Caudate nucleus (tissue), 63 donors: ENCODE measurements at places on chromosomes 11 and 22.

DNA sequence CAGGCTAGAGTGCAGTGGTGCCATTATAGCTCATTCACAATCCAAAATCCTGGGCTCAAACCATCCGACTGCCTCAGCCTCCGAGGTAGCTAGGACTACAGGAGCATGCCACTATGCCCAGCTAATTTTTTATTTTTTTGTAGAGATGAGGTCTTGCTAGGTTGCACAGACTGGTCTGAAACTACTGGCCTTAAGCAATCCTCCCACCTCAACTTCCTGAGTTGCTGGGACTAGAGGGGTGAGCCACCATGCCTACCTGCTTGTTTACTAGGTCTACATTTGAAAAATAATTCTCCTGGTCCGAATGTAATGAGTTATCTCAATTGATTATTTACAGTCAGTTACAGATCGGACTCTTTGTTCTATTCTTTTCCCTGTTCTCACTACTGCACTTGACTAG is 22.0 kb downstream of the TAF1D start:
- DNase-seq, result no peak

- no peak for DNase-seq
These were observed 56.3 kb upstream of the SLC5A12 start for GRCh38 chr11:26778000-26778757.

DNA sequence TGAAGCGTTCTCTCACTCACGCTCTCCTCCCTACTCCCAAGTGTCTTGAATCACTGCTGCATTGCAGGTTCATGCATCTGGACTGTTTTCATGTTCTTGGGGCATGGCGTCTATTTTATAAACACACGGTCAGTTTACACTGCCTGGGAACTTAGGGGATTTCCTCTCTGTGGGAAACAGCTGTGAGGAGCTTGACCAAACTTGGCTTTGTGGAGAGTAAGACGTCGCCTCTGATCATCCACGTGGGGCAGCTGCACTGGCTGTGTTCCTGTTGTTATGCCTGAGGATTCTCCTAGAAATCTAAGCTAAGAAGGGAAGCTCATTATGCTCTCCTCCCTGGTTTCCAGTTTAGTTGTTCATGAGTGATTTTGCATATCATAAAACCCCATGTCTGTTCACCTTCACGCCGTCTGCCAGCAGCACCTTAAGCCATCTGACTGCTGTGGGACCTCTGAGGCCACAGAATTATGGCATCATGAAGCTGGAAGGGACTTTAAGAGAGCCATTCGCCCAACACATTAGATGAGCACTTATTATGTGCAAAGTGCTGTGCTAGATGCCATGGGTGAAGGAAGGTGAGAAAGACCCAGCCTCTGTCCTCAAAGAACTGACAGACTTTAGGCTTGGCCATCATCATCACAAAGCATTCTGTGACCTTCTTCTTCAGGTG is 38.8 kb upstream of the POU2AF1 start:
- DNase-seq, result no peak

- DNase-seq, result no peak
These were observed 49.7 kb downstream of the RPL27A start for GRCh38 chr11:8732324-8732670.

DNA sequence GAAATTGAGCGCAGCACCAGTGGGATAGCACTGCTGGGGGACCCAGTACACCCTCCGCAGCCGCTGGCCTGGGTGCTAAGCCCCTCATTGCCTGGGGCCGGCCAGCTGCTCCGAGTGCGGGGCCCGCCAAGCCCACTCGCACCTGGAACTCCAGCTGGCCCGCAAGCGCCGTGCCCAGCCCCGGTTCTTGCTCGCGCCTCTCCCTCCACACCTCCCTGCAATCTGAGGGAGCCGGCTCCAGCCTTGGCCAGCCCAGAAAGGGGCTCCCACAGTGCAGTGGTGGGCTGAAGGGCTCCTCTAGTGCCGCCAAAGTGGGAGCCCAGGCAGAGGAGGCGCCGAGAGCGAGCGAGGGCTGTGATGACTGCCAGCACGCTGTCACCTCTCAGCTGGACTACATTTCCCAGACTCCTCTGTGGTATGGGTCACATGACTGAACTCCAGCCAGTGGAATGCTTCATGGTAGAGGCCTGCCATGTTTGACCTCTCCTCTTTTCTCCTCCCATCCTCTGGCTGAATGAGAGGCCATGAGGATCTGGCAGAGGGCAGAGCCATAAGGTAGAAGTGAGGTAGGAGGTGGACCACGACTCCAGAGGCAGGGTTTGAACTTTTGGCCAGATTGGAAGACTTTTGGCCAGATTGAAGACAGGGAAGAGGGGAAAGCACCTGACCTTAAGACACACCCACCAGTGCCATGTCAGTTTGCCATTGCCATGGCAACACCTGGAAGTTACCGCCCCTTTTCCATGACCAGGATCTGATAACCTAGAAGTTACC is 6.2 kb downstream of the MRGPRD start:
- no peak for DNase-seq

DNA sequence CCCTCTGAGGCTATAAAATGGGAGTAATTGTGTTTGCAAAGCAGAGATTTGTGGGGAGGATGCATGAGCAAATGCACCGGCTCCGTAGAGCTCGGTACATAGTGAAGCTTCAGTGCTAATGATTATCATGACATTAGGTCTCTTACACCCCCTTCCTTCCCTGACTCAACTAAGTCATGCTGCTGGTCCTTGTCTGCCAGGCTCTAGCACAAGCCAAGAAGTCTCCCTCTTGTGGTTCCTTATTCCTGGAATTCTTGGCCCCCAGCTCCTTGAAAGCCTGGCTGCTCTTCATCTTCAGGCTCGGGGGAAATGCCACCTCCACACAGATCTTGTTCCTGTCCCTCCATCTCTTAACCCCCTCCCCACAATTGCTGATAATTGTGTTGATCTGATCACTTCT is 45.7 kb upstream of the SYT13 start:
- no peak for DNase-seq

DNA sequence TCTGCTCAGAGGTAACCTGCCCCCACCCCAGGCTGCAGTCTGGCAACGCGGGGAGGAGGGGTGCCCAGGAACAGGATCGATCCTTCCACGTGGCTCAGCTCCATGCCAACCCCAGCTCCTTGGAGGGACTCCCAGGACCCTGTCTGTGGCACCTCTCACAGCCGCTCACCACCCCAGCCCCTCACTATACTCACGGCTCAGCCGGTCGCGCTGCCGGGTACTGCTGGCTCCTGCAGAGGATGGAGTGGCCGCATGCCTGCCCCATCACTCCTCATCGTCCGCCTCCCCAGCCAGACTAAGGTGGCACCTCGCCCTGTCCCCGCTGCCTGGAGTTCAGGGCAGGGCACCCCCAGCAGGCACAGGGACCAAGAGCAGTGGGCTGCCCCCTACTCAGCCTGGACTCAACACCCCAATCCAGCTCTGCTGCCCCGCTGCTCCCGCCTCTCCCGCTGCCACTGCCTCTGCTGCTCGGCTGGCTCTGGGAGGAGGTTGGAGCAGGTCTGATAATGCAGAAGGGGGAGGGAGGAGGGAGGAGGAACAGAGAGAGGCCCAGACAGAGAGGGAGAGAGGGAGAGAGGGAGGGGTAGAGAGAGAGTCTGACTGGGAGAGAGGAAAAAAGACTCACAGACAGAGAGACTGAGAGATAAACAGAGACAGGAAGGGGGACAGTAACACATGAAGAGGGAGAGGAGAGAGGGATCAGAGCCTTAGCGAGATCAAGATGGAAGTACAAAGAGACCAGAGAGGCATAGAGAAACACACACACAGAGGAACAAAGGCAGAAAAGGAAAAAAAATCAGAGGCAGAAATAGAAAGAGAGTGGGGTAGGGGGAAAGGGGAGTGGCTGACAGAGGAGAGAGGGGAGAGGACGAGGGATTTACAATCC is at the start of gene PDE2A:
PDE2A (minus strand) TSS at position 480 of the 886 bp plus-strand sequence; CDS start at position 265, 215 bp downstream.
- peak; percentile 81 for DNase-seq

DNA sequence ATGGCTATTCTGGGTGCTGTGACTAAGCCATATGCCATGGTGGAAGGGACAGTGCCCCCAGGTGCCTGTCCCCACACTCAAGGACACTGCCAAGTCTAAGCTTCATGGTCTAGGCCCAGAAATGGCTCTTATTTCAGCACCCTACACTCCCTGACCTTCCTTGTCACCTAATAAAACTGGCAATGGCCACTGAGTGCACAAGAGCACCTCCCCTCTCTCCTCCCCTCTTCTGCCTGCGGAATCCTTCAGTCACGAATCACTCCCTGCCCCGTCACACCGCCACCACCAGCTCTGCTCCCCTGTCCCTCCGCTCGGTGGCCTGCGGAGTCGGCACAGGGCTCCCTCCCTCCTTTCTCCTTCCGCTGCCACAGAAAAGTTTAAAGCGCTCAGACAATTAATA is 19.0 kb upstream of the LMO1 start:
- DNase-seq, result no peak

DNA sequence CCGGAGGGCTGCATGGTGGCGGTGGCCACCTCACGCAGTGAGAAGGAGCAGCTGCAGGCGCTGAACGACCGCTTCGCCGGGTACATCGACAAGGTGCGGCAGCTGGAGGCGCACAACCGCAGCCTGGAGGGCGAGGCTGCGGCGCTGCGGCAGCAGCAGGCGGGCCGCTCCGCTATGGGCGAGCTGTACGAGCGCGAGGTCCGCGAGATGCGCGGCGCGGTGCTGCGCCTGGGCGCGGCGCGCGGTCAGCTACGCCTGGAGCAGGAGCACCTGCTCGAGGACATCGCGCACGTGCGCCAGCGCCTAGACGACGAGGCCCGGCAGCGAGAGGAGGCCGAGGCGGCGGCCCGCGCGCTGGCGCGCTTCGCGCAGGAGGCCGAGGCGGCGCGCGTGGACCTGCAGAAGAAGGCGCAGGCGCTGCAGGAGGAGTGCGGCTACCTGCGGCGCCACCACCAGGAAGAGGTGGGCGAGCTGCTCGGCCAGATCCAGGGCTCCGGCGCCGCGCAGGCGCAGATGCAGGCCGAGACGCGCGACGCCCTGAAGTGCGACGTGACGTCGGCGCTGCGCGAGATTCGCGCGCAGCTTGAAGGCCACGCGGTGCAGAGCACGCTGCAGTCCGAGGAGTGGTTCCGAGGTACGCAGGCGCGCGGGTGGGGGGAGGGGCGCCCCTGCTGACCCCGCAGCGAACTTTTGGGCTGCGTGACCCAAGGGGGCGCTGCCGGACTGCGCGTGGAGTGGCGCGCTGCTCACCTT is 670 bp downstream of the NEFH start:
- peak; percentile 37 for DNase-seq

GRCh38 chr11:70668204-70669202 is 270.2 kb downstream of the CTTN start:
- DNase-seq, result no peak

GRCh38 chr11:65649656-65650546 is 12.0 kb downstream of the SIPA1 start:
- DNase-seq, result no peak

DNA sequence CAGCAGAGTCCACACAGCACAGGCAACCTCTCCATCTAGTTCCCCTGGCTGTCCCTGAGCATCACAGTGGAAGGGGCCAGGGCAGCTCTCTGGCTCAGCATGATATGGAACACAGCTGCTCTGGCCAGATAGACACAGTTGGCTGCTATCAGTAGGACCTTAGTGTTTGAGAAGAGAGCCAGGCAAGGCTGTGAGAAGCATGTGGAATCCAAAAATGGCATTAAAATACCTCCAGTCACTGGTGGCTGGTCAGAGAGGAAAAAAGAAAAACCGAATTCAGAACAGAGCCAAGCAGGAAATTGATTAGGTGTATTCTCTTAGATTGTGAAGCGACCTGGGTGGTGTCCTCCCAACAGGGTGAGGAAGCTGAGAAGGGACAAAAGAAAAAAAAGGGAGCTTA is 27.9 kb downstream of the SERPINH1 start:
- DNase-seq, result no peak

DNA sequence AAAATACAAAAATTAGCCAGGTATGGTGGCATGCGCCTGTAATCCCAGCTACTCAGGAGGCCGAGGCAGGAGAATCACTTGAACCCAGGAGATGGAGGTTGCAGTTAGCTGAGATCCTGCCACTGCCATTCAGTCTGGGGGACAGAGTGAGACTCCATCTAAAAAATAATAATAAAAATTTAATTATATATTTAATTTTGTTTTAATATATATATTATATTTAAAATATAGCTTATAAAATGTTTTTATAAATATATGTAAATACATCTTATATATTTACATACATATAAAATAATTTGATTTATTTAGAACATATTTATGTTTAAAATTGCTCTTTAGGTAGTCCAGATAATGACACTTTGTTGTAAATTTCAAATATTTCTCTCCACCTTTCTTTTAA is 82.9 kb downstream of the SPON1 start:
- DNase-seq, result no peak

GRCh38 chr22:38941488-38941987 is 15.9 kb upstream of the APOBEC3A start:
- DNase-seq, result no peak

GRCh38 chr11:31649129-31649966 is 139.8 kb downstream of the ELP4 start:
- DNase-seq, result no peak

DNA sequence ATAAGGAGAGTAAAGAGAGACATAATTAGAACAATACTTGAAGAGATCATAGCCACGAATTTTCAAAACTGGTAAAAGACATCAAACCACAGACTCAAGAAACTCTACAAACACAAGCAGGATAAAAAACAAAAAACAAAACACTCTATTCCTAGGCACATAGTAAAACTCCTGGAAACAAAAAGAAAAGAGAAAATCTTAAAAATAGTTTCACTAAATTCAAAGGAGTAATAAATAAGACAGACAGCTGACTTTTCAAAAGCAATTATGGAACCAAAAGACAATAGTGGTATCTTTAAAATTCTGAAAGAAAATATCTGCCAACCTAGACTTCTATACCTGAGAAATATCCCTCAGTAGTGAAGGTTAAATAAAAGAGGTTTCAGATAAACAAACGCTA is 9.2 kb upstream of the NARS2 start:
- DNase-seq, result no peak

- no peak for DNase-seq
These were observed 709.7 kb upstream of the LRRC4C start for GRCh38 chr11:42169191-42169590.

DNA sequence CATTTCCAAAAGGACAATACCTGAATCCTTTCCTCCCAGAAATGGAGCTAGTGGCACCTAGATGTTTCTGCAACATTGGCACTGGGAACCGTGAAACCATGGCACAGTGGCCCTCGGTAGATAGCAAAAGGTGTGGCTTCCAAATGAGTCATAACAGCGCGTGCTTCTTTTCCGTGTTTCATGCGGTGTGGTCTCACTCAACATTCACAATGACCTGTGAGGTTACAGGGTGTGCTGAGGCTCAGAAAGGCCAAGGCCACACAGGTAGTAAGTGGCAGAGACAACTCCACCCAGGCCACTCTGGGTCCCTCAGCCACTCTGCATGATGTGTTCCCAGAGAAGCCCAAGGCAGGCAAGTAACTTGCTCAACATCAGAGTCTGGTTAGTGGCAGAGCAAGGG is 67.4 kb downstream of the TP53I11 start:
- no peak for DNase-seq

GRCh38 chr11:115222218-115222862 is 281.9 kb downstream of the CADM1 start:
- DNase-seq, result no peak

GRCh38 chr22:22948651-22949571 is 61.3 kb downstream of the IGLL5 start:
- no peak for DNase-seq

DNA sequence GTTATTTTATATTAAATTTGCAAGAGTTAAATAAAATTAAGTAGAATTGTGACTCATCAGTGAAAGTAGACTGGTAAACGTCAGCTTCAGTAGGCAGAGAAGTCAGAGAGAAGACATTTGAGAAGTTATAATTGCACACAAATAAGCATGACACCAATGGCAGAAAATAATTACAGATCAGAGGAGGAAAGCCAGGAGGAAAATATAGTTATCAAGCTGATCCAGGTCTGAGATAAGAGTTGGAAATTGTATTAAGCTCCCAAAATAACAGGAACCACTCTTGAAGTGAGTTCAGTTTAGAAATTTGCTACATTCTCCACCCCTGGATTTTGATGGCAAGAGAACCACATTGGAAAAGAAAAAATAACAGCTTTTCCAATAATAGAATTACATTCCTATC is 533.8 kb upstream of the CHORDC1 start:
- DNase-seq, result no peak
